ENCODE measurements at places on chromosomes 5 and 9.
A peak's percentile ranks its signal among the peaks of the same experiment; 100 is the strongest.

- ATAC-seq: no peak
These were observed 2292.6 kb upstream of the C9orf72 start for GRCh38 chr9:29865764-29866313.

GRCh38 chr9:121303456-121304451 is 35.8 kb downstream of the GSN start:
- no peak for ATAC-seq

- no peak for ATAC-seq
These were observed 81.0 kb upstream of the EQTN start for GRCh38 chr9:27377811-27378456.

DNA sequence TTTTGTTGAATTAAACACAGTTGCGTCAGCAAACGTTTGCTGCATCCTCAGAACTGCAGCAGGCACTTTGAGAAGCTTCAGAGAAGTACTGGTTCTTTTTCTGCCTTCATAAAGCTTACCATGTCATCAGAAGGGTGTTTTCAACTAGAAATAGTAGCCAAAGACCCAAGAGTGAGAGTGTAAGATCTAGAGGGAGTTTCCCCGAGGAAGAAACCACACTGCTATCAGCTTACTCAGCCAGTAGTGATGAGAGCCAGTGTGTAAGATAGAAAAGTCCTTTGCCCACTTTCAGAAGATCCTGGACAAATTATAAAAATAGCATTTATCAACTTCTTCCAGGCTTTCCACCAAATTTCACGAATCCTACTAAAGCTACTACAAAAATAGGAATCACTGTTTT is 154.5 kb downstream of the PAPPA start:
- ATAC-seq: no peak

- ATAC-seq: no peak
These were observed 158.7 kb upstream of the IER5L start for GRCh38 chr9:129336601-129337331.

DNA sequence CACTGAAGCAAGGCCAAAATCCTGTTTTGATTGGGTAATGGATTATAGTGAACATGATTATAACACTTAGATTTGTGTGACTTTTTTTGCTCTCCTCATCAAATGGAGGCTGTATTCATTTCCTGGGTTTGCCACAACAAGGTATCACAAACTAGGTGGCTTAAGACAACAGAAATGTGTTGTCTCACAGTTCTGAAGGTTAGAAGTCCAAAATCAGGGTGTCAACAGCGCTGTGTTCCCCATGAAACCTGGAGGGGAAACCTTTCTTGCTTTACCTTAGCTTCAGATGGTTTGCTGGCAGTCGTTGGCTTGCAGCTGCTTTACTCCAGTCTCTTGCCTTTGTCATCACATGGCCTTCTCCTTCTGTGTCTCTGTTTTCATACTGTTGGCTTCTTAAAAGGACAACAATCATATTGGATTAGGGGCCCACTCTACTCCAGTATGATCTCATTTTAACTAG is 32.4 kb downstream of the CDC42SE2 start:
- 0 out of 3 replicates have a peak, but pooled peaks have one; percentile 26 for ATAC-seq

- no peak for ATAC-seq
These were observed 46.3 kb downstream of the MAST4 start for GRCh38 chr5:66642538-66642937.

DNA sequence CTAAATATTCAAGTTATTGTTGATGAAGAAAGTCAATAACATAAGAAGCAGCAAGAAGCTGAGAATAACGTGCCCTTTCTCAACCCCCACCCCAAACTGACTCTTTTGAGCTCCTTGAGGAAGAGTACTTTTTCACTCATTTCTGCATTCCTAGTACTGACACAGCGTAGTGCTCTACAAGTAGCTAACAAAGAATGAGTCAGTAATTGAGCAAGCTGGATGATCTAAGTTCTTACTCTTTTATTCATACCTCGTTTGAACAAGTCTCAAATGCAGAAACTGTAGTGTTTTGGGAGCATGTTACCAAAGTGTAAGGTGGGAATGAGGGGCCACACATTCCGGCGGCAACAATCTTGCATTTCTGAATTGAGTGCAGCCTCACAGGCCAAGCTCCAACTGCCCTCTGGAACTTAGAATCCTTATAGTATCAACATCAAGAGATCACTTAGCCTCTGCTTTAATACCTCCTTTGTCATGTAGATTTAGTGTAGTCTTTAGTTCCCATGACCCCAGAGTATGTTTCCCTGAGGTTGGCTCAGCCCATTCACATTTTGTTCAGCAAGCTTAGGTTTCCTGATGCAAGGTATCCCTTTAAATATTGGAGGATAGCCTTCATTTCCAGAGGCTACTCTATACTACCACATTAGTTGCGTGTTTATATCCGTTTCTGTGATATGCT is 152.0 kb downstream of the PRR16 start:
- ATAC-seq: peak; percentile 83

DNA sequence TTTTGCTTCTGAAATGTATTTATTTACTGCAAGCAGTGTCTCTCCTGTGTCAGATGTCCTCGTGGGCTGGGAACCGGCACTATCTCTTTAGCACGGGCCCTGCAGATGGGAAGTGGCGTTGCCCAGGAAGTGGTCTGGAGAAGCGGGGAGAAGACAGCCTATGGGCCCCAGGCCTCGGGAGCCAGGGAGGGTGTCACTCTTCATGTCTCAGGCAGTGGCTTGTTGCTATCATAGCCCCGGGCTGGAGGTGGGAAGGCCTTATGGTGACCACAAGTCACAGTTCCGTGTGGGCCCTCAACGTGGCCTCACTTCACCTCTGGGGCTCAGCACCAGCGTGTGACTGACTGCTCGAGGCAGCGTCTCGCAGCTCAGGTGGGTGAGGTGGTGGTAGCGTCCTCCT is 41.4 kb downstream of the SYK start:
- no peak for ATAC-seq

DNA sequence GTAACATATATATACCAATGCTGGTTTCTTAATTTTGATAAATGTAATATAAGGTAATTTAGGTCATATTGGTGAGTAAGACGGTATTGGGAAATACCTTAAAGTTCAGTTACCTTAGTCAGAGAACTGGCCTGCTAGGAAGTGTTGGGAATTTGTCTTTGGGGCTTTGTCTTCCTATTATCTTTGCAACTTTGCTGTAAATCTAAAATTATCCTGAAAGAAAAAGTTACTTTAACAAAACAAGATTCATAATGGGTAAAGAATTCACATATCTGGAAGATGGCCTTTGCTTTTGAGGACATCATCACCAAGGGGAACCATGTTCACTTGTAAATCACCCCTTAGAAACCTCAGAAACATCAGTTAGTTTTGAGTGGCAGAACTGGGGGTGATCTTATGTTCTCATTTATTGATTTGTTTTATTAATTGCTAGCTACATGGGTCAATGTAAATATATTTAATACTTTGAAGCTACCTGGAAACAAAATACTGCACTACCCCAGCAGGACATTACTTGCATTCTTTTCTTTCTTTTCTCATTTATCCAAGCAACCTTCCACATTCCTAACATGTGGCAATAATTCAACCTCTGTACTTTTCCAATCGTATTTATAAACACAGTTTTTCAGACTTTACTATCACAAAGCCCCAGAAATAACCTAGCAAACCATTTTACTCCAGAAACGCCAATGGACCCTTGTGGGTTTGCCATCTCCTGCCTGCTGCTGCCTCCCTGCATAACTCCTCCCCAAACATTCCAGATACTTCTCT is 41.4 kb downstream of the GLIS3 start:
- ATAC-seq: peak; percentile 24

DNA sequence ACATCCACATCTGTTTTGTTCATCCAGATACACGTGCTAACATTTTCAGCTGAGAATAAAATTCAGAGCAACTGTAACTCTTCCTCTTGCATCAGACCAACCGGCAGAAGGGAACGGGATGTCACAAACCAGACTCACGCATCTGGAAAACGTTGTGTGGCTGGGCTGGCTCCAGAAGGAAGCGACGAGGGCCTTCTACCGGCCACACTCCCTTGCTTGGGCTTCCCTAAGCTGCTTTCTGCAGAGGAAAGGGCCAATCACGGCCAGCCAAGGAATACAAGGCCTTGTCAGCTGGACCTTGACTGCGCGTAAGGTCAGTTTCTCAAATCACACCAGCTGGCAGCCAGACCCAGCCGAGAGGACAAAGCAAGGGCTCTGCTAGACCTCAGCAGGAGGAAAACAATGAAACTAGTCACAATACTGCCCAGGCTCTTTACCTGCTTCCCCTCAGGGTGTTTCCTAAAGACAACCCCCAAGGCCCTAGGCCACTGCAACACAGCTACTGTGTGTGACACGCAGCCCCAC is 106.1 kb downstream of the THBS4 start:
- ATAC-seq: peak; percentile 30

DNA sequence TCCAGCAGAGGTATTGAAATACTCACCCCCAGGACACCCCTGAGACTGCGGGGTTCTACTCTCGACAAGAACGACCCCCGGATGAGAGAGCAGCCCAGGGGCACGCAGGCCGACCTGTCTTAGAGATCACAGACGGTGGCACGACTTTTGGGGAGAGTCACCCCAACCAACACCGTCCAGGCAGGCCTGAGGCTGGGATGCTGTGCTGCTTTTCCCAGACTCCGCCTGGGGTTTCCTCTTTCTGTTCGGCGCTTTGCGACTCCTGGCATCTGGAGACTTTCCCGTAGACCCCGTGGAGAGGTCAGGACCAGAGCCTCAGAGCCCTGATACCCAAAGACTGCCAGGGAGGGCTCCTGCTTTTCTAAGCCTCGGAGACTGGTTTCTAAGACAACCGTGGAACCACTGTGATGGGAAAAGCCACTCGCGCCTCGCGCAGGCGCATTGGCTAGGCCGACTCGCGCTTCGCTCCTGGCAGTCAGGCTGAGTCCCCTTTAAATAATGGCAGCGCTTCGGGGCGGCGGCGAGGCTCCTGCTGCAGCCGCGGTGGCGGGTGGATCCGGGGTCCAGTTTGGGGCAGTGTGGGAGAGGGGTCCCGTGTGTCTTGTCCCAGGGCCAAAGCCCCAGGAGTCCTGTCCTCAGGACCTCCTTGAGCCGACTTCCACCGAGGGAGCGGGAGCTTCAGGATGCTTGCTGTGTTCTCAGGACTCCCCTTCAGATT is 484.0 kb downstream of the SPATA31A7 start:
- ATAC-seq: no peak

DNA sequence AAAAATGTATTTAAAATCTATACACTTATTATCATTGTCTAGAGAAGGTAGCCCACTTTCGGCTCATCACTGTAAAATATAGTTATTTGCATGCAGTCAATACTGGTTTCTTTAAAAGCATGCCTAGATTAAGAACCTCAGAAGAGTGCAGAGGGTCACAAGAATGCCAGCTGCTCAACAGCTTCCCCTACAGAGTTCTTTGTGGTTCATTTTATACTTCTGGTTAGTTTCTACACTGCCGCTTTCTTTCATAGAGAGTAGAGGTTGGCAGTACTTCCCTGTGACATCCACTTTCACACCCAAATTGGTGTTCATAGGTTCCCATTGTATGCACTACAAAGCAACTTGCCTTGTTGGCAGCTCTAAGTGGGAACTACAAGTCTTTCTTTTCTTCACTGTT is 137.3 kb downstream of the KIAA0825 start:
- no peak for ATAC-seq

- peak; percentile 69 for ATAC-seq
These were observed 204.9 kb downstream of the CHSY3 start for GRCh38 chr5:130109152-130109551.

GRCh38 chr9:114553202-114553601 is 34.4 kb upstream of the ATP6V1G1 start:
- no peak for ATAC-seq

- no peak for ATAC-seq
These were observed 22.2 kb downstream of the HMCN2 start for GRCh38 chr9:130287736-130288135.

- no peak for ATAC-seq
These were observed 1829.6 kb upstream of the NUDT12 start for GRCh38 chr5:105392122-105392709.

- peak; percentile 4 for ATAC-seq
These were observed 13.5 kb downstream of the DUSP1 start for GRCh38 chr5:172757394-172758010.

DNA sequence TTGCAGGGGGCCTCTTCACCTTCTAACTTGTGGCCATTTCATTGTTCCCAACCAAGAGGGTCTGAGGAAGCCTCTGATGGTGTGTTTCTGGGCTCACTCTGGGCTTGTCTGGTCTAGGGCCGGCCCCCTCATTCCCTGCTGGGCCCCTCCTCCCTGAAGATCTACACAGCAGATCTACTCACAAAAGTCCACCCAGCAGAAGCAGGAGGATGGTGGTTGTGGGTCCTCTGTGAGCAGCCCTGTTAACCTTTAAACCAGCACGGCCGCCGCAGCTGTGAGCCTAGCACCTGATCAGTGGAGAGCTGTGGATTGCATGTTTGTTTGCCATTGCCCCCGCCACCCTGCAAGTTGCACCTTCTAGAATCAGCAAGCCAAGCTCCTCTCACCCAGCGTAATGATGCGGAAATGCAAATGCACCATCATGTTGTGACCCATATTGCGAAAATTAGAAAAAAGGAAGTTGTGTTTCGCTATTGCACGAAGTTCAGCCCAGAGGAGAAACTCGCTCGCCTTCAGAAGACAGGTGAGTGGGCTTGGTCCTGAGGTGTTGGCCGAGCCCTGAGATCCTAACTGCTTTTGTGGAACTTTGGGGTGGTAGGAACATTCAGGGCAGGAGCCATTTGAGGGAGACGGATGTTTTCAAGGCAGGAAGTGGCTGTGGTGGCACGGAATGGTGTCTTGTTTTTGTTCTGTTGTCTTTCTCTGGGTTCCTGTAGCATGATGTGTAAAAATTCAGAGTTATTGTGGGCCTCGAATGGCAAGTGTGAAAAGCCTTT is 16.7 kb downstream of the FGD3 start:
- ATAC-seq: no peak

DNA sequence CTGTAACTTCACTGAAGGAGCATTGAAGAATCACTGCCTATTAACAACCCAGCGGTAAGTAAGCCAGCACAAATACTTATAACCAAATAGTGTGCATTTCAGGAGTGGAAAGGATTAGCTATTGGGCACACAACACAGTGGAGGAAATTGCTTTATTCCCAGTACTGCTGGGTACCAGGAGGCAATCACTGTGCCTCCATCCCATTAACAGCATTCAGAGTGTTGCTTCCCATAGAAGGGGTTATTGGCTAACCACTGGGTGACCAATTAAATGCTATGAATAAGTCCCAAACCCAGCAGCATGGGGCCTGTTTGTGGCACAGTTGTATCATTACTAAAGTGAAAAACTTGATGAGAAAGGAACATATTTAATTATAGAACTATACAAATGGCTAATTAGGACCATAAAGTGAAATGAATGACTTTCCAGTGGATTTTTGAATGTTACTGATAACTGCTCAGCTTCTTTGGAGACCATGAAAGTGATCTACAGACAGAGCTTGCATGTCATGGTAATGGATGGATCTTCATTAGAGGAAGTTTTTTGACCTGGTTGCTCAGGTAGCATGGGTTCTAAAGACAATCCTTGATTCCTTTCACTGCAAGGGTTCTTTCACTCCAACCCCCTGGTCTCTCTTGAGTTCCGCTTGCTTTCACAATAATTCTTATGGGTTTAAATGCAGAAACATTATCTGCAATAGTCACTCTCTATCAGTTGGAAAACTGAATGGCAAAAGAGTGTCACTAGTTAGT is 413.3 kb upstream of the RORB start:
- ATAC-seq: no peak
